ENCODE measurements at places on chromosomes 2 and 18.

DNA sequence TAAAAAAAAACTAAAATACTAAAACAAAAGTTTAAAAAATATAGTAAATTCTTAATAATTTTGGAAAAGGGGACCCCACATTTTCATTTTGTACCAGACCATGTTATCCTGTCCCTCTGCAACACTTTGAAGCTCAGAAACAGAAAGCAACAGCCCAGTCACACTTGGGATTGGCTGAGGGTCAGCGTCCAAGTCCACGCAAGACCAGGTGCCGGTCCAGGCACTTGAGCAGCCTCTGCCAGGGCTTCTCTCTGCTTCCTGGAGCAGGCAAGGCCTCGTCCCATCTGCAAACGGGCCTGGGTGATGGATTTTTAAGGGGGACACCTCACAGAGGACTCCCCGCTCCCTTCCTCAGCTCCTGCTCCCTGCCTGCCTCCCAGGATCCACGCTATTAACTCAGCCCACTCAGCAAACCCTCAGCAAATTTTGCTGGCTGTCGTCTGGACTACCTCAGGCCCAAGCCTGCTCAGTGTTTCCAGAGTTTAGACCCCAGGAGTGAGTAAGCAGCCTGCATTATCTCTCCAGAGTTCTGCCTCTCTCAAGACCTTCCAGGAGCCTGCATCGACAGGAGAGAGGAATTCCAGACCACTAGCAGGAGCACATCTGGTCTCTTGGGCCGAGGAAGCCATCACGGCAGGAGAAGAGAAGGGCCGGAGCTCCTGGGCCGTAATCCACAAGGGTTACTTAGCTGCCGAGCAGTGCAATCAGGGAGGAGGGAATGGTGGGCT is 88.7 kb upstream of the STPG4 start:
- DNase-seq: no peak

DNA sequence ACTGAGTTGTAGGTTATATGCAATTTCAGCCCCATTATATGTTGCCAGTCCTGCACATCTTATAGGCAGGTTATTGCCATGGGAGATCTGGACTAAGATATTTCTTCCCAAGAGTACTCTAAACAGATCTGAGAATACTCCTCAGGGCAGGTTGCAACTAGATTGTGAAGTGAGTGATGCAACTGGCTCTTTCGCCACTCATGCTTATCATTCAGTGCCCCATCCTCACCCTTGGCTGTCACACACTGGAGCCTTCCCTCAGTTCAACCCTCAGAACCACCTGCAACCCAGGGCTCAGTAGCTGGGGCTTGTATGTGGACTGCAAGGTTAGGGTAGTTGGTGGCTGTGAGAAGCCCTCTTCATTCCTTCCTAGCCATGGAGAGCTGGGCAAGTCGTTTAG is 14.1 kb downstream of the MERTK start:
- DNase-seq: no peak

DNA sequence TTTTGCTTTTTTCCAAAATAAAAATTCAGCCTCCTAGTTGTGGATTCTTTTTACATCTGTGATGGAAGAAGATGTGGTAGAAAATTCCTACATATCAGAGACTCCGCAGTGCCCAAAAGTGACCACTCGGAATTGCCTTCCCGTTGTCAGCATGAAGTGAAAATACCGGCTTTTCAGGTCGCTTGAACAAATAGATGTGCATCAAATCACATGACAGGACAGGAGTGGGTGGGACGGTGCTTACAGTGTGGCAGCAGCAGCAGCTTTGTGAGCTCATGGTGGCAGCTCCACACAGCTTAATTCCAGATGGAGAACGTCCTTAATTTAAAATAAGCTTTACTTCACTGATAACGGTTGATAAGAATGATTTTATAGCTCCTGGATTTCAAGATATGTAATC is 20.3 kb downstream of the SALL3 start:
- no peak for DNase-seq

GRCh38 chr2:55097461-55098410 is 47.5 kb upstream of the RTN4 start:
- no peak for DNase-seq

- no peak for DNase-seq
Observed at GRCh38 chr2:221924576-221924975, 352.5 kb upstream of the EPHA4 start.

DNA sequence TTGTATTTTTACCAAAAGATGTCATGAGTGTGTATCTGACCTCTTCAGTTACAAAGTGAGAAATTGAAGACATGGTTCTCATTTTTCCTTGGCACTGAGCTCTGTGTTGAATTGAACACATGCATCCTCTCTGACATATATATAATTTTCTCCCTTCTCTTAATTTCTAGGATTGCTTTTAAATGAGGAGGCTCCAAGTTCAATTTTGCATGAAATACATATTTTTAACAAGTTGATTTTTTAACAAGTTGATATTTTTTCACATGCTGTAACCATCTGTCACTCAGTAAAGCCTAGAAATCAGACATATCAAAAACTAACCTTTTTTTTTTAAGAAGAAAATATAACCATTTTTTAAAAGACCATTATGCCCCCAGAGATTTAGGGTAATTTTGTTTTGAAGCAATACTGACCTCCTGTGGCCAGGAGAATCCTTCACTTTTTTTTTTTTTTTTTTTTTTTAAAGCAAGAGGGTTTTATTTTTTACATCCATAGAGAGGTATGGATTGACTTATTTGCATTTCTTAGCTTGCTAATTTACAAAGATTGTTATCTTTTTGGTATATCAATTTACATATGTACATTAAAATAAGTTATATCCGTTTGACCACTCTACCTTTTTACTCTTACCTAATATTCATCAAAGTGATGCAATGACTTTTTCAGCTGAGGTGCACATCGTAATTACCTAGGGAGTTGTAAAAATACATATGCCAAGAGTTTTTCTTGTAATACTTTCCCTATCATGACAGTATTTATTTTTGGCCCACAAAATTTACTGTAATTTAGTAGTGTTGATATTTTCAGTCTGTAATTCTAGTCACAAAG is 161.8 kb downstream of the SOCS6 start:
- no peak for DNase-seq

DNA sequence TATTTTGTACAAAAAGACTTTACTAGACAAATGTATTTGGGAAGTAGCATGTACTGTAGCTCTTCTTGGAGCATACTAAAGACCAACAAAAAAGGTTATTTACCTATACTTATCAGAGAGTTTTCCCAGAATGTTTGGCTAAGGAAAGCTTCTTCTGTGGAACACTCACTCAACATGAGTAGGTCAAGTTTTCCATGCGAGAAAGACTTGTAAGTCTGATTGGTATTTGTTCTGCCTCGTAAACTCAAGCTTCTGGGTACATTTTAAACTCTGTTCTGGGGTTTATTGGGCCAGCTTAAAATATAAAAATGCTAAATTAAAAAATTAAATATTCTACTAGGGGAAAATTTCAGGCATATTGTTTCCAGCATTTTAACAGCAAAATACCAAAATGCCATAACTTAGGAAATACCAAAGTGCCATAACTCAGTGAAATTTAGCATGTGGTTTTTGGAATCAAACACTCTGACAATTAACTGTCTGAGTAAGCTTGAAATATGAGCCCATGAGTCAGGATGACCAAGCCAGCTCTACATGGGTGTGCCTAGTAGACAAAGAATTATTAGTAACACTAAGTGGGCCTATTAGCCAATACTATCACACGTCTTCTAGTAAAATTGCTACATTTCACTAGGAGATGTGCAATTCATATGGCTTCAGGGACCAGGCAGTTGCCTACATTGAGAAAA is 47.3 kb upstream of the SERPINE2 start:
- DNase-seq: no peak

DNA sequence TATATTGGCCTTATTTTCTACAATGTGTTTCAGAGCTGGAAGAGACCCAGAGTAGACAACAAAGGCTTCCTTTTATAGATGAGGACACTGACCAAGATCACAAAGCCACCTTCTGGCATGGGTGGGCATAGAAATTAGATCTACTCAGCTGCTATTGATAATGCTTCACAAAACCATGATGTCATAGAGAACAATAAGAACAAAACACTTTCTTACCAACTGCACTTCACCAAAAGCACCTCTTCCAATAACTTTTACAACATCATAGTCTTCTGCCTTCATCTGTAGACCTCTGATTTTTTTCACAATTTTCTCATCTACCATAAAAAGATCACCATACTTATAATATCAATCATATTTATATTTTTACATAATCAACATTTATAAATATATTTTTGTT is 58.1 kb downstream of the ROCK2 start:
- DNase-seq: no peak
